Activated CD4-positive, alpha-beta memory T cell treated with anti-CD3 and anti-CD28 coated beads, Interleukin-2, amount 10 ng/mL, durations not matched to agents 7 days and 5 days (primary cell): ENCODE measurements at places on chromosomes 3 and 15. TPM values are rescaled to one million over a fixed set of nuclear protein-coding genes. Genes with fewer than 3 reads are reported as not detected.
A peak's percentile ranks its signal among the peaks of the same experiment; 100 is the strongest.

DNA sequence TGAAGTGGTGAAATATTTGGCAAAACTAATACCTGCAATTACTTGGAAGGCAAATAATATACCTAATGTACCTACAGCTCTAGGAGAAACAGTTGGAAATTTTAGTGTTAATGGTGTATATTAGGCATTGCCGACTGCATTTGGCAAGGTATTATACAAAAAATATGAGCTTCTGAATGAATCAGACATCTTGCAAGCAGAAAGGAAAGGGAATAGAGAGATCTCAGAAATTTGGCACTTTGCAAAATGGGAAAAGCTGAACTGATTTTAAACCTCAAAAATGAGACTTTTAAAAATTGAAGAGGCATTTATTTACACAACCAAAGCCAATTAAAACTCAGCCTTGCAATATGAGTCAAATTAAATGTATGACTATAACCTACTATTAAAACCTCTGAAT, 40.2 kb upstream of the C15orf61 start:
- DNase-seq, result no peak

The FAN1 gene
- 10.4 TPM for total RNA-seq

- DNase-seq, result no peak
These were observed 250.8 kb upstream of the TGFBR2 start for GRCh38 chr3:30355622-30356021.

The SCN11A gene
- total RNA-seq, result not detected

DNA sequence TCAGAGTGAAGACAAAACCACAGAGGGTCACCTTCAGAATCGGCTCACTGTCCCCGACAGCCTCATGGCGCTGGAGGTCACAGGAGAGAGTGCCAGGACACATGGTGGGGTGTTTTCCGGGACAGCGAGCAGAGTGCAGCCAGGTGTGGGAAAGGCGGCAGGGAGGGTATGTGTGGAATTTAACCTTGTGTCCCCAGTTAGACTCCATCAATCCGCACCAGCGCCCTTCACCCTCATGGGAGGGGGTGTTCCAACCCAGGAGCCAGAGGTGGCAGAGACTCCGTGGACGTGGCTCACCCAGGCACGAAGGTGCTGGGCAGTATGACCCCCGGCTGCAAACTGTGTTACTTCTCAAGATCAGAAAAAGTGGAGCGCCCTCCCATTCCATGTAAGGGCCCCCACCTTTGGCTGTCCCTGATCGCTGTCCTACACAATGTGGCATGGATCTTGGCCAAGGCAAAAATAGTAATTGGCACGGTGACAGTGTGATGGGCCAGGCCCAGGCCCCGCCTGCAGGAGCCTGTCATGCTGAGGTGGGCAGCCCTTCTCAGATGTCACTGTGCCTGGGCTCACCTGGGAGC, 190.3 kb downstream of the XXYLT1 start:
- DNase-seq, result no peak

- peak; percentile 8 for DNase-seq
These were observed 8.3 kb downstream of the SNAPC5 start for GRCh38 chr15:66489179-66489791.

The CGNL1 gene
- not detected for total RNA-seq

- DNase-seq, result no peak
These were observed 8.1 kb upstream of the CDIN1 start for GRCh38 chr15:36571301-36571700.

- peak; percentile 31 for DNase-seq
These were observed 29.3 kb downstream of the GRAMD2A start for GRCh38 chr15:72168131-72168807.

The CHRFAM7A gene
- 0.55 TPM for total RNA-seq

- DNase-seq, result no peak
These were observed 406.9 kb downstream of the OXSM start for GRCh38 chr3:26196781-26197180.

- no peak for DNase-seq
These were observed 14.4 kb downstream of the MUC20 start for GRCh38 chr3:195735036-195735695.

GRCh38 chr15:67383899-67384298, 129.3 kb downstream of the IQCH start:
- no peak for DNase-seq

The MIX23 gene
- total RNA-seq, result 29.0 TPM

DNA sequence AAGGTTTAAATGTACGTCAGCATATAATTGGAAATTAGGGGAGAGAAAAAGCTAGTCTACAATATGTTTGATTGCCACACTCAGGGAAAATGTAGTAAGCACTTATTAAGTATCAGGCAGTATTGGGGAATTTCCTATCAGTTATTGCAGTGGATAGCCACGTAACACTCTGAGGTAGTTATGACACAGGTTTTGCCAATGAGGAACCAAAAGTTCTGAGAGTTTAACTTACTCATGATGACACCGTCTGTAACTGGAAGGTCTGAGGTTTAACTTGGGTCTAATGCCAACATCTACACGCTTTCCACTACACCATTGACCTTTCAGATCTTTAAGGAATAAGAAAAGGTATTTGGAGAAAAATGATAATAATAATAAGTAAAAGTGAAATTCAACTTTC, 89.5 kb downstream of the ZMAT3 start:
- no peak for DNase-seq

DNA sequence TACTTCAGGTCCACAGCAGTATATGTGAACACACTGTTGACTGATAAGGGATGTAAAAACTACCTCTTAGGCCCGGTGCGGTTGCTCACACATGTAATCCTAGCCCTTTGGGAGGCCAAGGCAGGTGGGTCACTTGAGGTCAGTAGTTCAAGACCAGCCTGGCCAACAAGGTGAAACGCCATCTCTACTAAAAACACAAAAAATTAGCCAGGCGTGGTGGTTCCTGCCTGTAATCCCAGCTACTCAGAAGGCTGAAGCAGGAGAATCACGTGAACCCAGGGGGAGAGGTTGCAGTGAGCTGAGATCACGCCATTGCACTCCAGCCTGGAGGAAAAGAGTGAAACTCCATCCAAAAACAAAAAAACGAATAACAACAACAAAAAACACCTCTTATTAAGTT, 194.6 kb upstream of the KCNMB2 start:
- no peak for DNase-seq

The TP53BP1 gene
- total RNA-seq, result 28.1 TPM
